Subcutaneous preadipocyte (primary cell): ENCODE measurements at places on chromosomes 4 and X. TPM values are rescaled to one million over a fixed set of nuclear protein-coding genes. Genes with fewer than 3 reads are reported as not detected.

Gene MAGEB17
- not detected in 2 replicates for total RNA-seq

Gene ZNF81
- total RNA-seq: 4.0 and 5.9 TPM in 2 replicates

Gene MSMO1
- 302 and 431 TPM in 2 replicates for total RNA-seq

Gene CDKN2AIP
- 8.8 and 12.1 TPM in 2 replicates for total RNA-seq

Gene NEK1
- 6.6 and 9.6 TPM in 2 replicates for total RNA-seq

Gene LUZP4
- total RNA-seq: not detected in 2 replicates

Gene RTL9
- total RNA-seq: 0.39 and 0.73 TPM in 2 replicates

Gene MAB21L2
- not detected in 2 replicates for total RNA-seq

Gene OTC
- not detected in 2 replicates for total RNA-seq

Gene PNMA6A
- total RNA-seq: 1.6 and 3.3 TPM in 2 replicates

Gene BBS12
- total RNA-seq: 4.3 and 6.2 TPM in 2 replicates
